ENCODE measurements at places on chromosomes 3 and 15.

DNA sequence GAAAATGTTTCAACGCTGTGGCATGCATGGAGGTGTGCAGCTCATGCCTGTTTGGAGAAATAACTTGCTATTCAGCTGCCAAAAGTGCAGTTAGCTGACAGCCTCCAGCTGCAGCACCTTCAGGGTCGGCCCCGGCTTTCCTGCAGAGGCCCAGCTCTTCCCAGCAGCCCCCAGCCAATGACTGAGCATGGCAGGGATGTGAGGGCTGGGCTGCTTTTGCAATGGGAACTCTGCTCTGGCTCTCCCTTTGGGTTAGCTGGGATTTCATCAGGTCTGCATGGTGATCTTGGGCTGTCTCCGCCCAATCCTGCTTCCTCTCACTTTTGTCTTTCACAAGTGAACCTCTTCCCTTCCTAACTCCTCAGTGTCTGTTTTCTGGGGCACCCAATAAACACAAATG lies 396.6 kb downstream of the EPHB1 start:
- DNase-seq = no peak

DNA sequence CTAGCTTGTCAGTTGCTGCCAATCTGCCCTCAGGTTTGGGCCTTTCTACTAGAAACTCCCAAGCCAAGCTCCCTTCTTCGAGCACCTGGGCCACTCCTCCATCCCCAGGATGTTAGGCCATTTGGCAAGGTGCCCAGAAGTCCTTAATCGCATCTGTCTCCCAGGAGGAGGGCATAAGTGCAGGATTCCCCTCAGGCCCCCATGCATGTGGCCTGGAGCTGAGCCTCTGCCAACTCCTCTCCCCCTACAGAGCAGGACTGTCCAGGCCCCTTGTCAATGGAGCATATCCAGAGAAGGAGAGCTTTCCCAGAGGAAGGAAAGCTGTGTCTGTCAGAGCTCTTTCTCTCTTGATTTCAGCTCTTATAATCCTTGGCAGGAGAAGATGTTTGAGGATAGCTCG lies 182.6 kb upstream of the ROPN1 start:
- DNase-seq = no peak

DNA sequence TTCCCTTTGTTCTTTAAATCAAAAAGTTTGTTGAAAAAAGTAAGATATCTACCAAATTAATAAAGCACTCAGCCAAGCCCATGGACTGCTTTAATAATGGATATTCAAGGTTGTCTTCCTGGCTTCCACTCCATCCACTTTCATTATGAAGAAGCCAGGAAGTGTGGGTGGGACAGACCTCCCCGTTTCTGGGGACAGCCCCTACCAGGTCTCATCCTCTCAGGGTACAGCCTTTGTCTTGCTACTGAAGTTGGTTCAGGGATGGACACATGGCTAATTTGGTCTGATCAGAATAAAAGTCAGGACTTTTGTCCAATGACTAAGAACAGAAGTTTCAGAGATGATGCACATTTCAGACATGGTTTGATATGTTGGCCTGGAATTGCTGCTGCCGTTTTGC lies 32.6 kb downstream of the CCNB2 start:
- no peak for DNase-seq

DNA sequence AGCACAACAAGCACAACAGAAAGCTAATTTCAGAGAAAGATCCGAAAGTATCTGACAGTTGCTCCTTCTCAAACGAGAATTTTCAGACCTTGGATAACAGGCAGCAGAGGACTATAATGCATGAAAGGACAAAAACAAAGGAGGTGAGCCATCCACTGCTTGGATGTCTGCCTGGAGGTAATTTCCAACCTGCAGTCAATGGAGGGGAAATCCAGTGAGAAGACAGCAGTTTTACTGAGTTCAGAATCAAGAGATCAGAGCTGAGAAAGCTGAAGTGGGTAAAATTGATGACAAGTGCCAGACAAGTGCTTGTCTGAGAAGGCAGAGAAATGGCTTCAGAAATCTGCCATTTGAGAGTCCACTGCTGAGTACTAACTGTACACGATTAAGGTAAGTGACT lies 22.1 kb downstream of the UBE3A start:
- DNase-seq = no peak

GRCh38 chr15:84766461-84767035 lies 18.2 kb downstream of the ZNF592 start:
- DNase-seq = no peak

DNA sequence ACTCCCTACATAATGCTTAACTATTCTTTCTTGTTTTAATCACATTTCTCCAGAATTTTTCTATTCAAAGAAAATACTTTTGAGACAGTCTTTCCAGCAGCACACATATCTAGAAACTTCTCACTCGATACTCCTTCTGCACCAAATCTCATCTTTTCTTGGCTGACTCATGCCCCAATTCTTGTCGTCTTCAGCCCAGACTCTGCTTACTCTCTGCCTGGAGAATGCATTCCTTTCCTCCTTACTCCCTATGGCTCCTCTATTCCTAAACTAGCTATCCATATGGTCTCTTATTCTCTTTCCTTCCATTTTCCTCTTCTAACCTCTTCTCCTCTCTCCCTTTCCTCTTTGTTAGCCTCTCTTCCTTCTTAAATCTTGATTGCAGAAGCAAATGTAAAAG lies 158.7 kb downstream of the GBE1 start:
- no peak for DNase-seq

DNA sequence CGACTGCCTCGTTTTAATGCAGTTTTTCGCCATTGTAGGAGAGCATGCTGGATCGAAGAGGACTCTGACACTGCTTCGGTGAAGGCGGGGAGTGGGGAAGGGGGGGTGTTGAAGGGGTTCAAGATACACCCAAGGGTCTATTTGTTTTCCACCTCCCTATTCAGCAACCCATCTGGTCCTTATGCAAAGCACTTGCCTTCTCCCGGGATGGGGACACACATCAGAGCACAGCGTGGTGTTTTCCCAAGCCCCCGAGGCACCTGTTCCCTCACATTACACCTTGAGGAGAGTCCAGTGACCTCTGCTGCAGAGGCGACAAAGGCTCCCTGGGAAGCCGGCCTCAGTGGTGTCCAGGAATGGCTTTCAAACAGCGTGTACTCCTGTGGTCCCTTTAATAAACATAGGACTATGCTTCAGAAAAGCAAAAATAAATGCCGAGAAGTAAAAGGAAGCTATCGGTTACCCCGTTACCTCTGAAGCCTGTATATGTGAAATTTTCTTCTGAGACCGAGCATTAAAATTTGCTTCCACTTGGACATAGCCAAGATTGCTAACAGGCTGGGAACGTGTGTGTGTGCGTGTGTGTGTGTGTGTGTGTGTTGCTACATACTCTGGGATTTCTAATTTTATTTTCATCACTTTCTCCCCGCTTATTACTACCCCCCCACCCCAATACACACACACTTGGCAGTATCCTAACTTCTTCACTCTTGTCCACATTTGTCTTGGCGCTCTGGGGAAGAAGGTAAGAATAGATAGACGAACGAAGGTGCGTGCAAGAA lies 53.2 kb downstream of the CCDC54 start:
- DNase-seq = peak; percentile 46

DNA sequence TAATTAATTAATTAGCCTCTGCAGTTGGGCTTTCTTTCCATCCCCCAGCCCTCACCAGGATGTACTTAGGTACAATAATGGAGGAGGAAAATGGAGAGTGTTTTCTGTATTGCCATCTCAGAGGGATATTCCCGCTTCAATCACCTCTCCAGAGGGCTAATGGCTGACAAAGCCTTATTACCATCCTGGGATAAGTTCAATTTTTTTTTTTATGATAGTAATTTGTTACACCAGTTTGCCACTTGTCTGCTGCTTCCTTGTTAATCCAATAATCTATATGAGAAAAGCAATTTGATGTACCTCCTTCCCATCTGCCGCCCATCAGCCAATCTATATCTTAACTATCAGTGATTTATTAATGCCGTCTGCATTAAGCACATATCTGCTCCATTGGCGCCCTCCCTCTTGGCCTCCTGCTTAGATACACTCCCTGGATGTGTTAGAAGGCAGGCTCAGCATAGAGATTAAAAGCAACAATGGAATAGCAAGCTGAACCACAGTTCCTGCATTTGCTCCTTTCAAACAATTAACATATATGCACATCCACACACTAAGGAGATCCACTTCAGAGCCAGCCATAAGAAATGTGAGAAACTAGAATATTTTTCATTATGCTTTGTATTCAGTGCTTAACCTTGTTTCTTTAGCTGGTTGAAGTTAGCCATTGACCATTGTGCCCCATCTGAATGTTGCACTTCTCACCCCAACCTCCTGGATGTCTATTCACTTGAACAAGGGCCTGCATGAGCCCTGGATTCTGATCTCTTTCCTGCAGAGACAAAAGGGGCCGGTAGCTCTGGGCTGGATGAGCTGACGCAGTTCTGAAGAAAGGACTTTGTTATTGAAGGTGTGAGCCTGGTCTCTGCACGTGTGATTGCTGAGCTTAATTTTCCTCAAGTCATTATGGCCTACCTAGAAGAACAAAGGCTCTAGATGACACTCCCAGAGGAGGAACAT lies 237.3 kb upstream of the GAP43 start:
- DNase-seq = no peak

DNA sequence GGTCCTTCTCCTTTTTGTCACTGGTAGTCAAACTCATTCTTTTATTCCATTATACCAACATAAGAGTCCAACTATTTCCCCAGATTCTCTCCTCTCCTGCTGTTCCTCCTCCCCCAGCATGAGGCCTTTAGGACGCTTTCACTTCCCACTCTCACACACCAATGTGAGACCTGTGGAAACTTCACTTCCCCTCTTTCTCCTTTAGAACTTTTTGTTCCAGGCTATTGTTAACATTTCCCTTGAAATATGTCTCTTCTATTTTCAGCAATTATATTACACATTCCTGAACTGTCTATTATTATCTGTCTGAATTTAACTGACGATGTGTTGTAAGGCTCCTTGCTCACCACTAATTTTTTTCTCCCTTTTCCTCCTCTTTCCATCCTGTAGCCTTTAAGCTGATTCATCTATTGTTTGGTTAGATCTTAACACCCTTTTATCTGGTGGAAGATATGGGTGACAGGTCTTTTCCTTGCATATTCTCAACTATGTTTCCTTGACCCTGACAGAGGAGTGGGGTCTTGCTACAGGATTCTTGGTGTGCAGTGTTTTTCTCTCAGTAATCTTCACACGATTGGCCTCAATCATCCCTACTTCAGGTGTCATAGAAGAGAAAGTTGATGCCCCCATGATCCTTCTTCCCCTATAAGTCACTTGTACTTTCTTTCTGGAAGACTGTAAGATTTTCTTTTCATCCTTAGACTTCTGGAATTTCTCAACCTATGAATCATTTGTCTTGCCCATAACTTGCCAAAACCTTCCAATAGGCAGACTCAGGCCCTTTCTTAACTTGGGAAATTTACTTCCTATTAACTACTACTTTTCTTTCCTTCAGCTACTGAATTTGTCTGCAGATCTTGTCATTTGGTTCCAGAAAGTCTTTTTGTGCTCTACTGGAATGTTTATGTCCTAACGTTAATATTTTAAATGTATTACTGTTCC lies 5.9 kb downstream of the CYP19A1 start:
- no peak for DNase-seq

GRCh38 chr15:84953726-84954125 lies 27.9 kb upstream of the PDE8A start:
- no peak for DNase-seq

- peak; percentile 33 for DNase-seq
These were observed 65.0 kb downstream of the FRMD4B start for GRCh38 chr3:69320871-69321271.

DNA sequence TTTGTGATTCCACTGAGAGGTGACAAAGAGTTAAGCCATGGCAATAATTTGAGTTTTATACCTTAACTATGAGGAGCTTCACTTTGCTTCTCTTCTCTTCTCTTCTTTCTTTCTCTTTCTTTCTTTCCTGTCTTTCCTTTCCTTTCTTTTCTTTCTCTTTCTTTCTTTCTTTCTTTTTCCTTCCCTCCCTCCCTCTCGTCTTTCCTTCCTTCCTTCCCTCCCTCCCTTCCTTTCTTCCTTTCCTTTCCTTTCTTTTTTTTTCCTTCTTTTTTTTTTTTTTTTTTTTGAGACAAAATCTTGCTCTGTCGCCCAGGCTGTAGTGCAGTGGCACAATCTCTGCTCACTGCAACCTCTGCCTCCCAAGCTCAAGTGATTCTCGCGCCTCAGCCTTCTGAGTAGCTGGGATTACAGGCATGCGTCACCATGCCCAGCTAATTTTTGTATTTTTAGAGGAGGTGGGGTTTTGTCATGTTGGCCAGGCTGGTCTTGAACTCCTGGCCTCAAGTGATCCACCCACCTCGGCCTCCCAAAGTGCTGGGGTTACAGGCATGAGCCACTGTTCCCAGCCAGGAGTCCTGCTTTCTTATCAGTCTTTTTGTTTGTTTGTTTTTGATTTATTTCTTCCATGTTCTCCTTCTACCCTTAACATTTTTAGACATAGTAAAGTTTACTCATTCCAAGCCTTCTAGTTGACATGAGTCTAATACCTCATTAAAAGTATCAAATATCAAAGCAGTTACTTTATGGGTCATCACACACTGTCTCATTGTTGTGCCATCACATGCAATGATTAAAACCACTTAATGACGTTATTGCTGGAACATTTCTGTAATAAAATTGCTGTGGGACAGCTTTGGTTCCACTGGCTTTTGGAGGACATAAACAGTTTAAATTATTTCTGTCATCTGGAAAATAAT lies 29.9 kb downstream of the SLC49A4 start:
- no peak for DNase-seq

DNA sequence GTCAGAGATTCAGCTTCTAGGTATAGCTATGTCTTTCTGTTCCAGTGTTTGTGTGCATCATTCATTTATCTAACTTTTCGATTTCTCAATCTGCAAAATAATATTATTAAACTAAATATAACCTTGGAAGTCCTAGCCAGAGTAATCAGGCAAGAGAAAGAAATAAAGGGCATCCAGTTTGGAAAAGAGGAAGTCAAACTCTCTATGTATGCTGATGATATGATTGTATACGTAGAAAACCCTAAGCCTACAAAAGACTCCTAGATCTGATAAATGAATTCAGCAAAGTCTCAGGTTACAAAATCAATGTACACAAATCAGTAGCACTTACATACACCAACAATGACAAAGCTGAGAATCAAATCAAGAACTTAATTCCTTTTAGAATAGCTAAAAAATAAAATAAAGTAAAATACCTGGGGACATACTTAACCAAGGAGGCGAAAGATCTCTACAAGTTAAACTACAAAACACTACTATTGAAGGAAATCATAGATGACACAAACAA lies 718.2 kb downstream of the NTRK3 start:
- DNase-seq = no peak

- no peak for DNase-seq
These were observed 75.0 kb downstream of the LRRC28 start for GRCh38 chr15:99326235-99326634.

All from hippocampal formation (tissue), 2 donors.